ENCODE measurements at places on chromosomes 4 and X. TPM values are rescaled to one million over a fixed set of nuclear protein-coding genes. Genes with fewer than 3 reads are reported as not detected.

The TTC29 gene
- total RNA-seq = under 0.01 TPM

DNA sequence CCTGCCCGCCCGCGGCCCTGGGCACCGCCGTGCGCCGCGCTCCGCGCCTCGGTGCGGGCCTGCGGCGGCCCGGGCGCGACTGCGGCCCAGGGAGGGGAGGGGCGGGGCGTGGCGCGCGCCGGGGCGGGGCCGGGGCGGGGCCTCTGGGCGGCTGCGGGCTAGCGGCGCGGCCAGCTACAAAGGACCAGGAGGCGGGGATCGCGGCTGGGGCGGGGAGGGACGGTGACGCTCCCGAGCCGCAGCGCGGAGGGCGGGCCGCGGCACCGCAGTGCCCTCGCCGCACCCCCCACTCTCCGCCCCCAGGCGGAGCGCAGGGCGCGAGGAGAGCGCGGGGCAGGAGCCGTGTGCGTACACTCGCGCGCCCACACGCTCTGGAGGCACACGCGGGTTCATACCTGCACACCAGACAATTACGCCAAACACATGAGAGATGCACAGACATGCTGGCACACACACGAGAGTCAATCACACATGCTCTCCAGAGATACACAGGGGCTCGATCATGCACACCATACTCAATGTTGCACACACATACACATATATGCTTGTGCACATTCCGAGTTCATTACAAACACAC is at the start of gene CRMP1:
Gene CRMP1 (minus strand): TSS at position 83 of the 577 bp plus-strand sequence. CDS start 117 bp downstream, outside the sequence.
- peak; percentile 46 for DNase-seq

- no peak for DNase-seq
Observed at GRCh38 chr4:99135541-99136162, 8.4 kb downstream of the ADH4 start.

DNA sequence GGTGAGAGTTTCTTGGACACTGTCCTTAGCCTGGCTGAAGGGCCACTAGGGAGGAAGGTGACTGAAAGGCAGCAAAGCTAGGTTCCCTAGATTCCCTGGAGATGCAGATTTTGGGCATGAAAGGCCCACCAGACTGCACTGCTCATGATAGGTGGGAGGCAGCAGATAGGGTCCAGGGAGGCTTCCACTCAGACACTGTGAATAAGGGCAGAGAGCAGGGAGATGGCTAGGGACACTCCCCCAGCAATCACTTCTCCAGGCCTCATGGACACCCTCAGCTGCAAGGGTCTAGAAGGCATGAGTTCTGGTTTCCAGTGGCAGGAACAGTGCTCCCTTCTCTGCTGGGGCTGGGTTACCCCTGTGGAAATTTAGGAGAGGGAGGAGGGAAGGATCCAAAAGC is 20.1 kb downstream of the ARMCX2 start:
- no peak for DNase-seq

The APBB2 gene
- 24.4 TPM for total RNA-seq

GRCh38 chr4:15427701-15428100 is at the start of gene C1QTNF7:
Gene C1QTNF7 (plus strand): TSS chr4:15428033. CDS start chr4:15435744, 7,711 bp downstream.
- DNase-seq = no peak

GRCh38 chr4:53233114-53233795 is 132.6 kb downstream of the SCFD2 start:
- no peak for DNase-seq

DNA sequence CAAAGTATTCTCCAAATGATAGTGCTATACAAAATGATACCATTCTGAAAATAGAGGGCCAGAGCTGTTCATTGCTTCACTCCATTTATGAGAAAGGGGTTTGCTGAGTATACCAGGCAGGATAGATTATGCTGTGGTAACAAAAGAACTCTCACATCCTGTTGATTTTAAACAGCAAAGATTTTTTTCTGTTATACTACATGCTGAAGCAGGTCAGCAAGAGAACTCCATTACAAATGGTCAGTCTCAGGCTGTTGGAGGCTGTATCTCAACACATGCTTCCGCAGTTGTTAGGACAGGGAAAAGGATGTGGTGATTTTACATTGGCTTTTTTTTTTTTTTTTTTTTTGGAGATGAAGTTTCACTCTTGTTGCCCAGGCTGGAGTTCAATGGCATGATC is 13.7 kb upstream of the KLHL5 start:
- DNase-seq = peak; percentile 54

DNA sequence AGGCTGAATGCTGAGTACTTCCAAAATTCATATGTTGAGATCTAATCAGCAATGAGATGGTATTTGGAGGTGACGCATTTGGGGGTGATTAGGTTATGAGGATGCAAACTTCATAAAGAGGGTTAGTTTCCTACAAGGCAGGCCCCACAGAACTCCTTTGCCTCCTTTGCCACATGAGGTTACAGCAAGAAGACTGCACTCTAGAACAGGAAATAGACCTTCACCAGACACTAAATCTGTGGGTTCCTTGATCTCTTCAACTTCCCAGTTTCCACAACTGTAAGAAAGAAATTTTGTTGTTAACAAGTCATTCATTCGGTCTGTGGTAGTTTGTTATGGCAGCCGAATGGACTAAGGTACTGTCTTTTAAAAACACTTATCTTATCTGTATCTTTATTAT is 681.9 kb upstream of the HS3ST1 start:
- no peak for DNase-seq
